ENCODE measurements at places on chromosomes 16 and 17.
A peak's percentile ranks its signal among the peaks of the same experiment; 100 is the strongest.

DNA sequence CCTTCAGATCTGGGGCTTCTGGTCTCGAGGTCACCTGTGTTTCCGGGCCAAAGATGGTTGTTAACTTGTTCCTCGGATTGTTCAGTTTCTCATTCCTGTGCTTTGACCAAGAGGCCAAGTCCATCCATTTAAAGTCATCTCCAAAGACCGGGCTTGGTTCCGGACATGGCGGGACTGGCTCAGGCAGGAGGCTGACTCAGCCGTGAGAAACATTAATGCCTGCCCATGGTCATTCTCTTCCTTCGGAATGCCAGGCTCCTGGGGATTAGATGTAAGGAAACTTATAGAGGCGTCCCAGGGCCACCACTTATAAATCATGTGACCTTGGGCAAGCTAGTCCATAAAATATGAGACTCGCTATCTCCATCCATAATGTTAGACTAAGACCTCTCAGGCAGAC, 13.6 kb upstream of the NKD1 start:
- no peak for DNase-seq

GRCh38 chr17:29613352-29613837, 9.3 kb downstream of the CORO6 start:
- peak; percentile 98 for DNase-seq

DNA sequence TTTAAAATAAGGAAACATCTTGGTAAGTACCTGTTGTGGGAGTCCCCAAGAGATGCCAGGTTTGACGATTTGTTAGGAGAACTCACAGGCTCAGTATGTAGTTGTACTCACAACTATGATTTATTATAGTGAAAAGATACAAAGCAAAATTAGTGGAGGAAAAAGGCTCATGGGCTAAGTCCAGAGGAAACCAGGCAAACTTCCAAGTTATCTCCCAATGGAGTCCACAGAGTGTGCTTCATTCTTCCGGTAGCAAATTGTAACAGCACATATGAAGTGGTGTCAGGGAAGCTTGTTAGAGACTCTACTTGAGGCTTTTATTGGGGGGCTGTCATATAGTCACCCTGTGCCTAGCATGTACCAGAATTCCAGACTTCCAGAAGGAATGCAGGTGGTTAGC, 2.3 kb downstream of the DDX19A start:
- DNase-seq, result no peak

GRCh38 chr17:45646288-45646988, 137.7 kb upstream of the CRHR1 start:
- DNase-seq, result no peak

DNA sequence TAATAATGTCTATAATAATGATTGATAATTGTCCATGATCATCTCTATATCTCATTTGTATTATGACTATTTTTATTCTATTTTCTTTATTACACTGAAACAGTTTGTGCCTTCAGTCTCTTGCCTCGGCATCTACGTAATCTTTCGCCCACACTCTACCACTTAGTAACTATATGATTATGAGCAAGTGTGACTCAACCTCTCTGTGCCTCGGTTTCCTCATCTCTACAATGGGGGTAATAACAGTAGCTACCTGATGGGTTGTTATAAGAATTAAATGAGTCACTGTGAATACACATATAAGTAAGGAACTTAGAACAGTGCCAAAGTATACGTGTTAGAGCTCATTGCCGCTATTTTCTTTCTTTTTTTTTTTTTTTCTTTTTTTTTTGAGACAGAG, 3.7 kb upstream of the SLC16A11 start:
- DNase-seq, result no peak

DNA sequence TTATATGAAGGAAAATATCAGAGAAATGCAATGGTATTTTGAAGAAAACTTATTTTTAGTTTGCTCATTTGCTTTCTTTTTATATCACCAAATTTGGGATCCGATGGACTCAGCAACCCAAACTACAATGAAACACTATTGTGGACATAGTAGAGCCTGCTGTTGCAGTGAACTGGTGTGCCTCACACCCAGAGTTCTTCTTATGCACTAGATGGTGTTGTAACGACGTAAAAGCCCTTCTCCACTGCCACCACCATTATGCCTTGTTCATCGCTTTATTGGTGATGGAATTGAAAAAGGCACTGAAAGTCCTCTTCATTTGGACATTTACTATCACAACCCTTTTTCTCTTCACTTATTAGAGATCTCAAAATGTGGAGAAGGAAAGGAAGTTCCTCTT, 381.3 kb downstream of the CDH8 start:
- DNase-seq, result no peak

DNA sequence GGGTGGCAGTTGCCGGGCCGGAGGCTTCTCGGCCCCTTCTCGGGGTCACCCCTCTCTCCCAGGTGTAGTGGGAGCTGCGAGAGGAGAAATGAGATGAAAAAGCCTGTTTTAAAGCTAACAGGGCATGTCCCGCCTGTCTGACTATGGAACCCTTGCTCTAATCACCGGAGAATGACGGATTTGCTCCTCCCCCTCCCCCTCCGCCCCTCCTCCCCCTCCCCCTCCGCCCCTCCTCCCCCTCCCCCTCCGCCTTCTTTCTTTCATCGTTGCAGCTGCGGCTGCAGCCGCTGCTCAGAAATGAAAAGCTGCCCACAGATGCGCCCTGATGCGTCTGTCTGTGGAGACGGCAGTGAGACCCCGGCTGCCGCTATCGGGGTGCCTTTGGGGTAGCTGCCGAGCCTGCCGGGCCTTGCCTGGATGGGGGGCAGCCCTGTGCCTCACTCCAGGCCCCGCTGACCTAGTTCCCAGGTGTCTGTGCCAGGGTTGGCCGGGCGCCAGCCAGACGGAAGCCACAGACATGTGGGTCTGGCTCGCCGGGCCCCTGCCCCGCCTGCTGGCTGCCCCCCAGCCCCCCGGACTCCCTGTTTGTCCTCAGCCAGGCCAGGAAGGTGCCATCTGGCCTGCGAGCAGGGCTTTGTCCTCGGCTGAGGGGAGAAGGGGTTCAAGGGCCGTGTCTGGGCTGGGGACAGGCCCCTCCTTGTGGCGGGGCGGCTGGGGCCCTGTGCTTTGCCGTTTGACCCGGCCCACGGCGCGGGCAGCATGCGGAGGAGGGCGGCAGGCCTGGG, 37.7 kb downstream of the GINS2 start:
- peak; percentile 84 for DNase-seq
